ENCODE measurements at places on chromosomes 7 and 10. TPM values are rescaled to one million over a fixed set of nuclear protein-coding genes. Genes with fewer than 3 reads are reported as not detected.

Gene DGKB
- polyA plus RNA-seq, result 0.01 TPM

Gene KLLN
- 0.43 TPM for polyA plus RNA-seq

Gene GIMAP7
- polyA plus RNA-seq, result 9.3 TPM

Gene CFAP70
- 3.0 TPM for polyA plus RNA-seq

Gene PAPOLB
- polyA plus RNA-seq, result not detected

Gene STOX1
- polyA plus RNA-seq, result 5.5 TPM

Gene COL17A1
- 0.12 TPM for polyA plus RNA-seq

Measured in adipose tissue (tissue), 3 donors.